HS-5 (cell line): ENCODE measurements at places on chromosomes 12 and 14.

- no peak for DNase-seq
Observed at GRCh38 chr14:20934148-20934762, 21.0 kb upstream of the RNASE2 start.

DNA sequence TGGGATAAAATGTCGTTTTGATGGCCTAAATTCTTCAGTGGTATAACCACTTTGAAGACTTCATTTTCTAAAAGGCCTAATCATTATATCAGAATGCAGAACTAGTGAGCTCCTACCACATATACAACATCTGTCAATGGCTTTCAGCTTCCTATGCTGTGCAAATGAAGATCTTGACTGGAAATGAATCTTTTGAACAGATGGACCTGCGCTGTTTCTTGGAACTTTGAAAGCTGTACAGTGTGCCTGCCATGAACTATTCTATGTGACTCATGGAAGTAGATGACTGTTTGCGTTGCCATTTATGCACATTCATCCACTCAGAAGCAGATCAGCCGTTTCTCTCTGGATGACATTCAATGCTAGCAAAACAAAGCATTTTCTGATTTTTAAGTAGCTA, 542.2 kb upstream of the USP15 start:
- no peak for DNase-seq

- no peak for DNase-seq
Observed at GRCh38 chr12:57153415-57153997, 6.1 kb upstream of the LRP1-AS start.

DNA sequence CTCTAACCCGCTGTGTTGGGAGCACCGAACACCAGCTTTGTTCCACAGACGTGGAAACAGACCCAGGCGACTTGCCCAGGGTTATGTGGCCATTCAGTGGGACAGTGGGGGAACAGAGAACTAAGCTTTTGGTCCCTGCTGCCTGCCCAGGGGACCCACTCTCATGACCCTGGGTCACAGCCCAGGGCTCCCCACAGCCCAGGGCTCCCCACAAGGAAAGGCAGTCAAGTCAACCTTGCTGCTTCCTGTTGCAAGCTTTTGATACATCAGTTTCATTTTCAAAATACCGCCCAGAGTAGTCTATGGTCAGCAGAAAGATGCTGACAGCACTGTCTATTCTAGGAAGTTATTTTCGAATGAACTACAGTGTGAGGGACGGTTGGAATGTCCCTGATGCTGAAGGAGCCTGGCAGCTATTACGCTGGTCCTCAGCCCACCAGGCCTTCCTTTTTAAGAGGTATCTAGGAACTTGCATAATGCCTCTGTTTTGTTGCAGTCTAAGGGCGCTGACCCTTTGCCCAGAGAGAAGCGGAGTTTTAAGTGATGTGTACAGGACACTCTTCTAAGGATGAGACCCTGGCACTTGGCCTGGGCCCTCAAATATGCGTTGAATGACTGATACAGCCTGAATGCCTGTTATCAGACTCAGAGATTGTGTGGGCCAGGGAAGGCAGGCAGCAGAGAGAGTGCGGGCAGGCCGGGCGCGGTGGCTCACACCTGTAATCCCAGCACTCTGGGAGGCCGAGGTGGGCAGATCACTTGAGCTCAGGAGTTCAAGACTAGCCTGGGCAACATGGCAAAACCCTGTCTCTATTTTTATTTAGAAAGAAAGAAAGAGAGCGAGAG, 12.6 kb upstream of the TTC7B start:
- DNase-seq = no peak

DNA sequence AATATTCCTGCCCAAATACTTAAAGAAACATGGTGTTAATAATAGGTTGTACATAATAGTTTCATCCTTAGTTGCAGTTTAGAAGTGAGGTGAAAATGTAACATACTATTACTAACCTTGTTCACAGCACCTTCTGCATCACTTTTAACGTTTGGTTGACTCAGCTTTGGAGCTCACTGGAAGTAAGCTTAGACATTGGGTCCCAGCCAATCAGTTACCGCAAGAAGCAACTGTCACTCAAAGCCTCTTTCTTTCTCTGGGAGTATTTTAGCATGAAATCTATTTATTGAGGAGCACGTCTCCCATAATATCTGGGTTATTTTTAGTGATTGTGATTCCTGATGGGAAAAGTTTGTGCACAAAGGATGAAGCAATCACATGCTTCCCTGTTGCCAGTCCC, 472.6 kb downstream of the SNAPC1 start:
- no peak for DNase-seq

DNA sequence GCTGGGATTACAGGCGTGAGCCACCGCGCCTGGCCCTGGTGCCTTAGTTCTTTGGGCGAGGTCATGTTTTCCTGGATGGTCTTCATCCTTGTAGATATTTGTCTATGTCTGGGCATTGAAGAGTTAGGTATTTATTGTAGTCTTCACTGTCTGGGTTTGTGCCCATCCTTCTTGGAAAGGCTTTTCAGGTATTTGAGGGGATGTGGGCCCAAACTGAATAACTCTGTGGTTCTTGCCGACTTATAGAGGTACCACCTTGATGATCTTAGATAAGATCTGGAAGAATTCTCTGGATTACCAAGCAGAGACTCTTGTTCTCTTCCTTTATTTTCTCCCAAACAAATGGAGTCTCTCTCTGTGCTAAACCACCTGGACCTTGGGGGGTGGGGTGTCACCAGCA, 18.9 kb downstream of the FGD4 start:
- no peak for DNase-seq

DNA sequence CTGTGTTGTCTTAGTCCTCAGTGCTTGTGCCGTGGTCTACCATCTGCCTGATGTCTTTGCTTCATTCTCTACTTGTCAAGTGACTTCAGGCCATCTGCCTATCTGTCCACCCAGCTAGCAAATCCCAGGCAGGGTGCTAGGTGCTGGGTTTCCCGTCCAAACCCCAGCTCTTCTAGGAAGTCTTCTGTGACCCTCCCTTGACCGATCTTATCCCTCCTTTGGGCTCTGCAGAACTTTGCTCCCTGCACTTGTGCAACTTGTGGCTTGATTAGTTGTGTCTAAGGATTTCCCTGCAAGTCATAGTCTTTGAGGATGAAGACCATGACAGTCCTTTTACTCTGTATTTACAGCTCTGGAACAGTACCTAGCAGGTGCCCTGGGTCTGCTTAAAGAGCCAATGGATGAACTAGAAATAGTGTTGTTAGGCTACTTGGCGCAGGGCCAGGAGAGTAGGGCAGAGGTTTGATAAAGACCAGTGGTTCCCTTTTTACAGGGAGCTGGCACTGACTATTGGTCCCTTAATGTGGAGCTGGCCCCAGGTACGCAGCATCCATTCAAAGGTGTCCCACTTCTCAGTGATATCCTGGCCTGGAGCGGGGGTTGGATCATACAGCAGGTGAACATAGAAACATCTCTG, 60.1 kb downstream of the ADCK1 start:
- no peak for DNase-seq

DNA sequence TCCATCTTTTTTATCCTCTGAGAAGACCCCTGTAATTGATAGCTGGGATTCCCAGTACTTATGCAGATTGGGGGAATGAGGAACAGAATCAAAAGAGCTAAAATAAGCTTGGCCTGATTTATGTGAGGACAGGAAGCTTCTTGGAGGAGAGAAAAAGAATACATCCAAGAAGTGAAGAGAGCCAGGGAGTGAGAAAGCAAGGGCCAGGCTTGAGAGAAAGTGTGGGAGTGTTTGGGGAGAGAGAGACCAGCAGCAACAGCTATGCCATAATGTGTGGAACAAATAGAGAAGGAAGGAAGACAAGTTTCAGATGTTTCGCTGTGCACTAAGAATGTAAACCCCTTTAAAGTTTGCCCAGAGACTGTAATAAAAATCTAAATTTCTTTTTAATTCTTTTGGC, 4.0 kb upstream of the CCDC184 start:
- no peak for DNase-seq
